NCI-H1417 (cell line): ENCODE measurements at places on chromosomes 4 and X.
A peak's percentile ranks its signal among the peaks of the same experiment; 100 is the strongest.

- DNase-seq = no peak
Measured at GRCh38 chr4:184475498-184475897, 1.1 kb upstream of the IRF2 start.

DNA sequence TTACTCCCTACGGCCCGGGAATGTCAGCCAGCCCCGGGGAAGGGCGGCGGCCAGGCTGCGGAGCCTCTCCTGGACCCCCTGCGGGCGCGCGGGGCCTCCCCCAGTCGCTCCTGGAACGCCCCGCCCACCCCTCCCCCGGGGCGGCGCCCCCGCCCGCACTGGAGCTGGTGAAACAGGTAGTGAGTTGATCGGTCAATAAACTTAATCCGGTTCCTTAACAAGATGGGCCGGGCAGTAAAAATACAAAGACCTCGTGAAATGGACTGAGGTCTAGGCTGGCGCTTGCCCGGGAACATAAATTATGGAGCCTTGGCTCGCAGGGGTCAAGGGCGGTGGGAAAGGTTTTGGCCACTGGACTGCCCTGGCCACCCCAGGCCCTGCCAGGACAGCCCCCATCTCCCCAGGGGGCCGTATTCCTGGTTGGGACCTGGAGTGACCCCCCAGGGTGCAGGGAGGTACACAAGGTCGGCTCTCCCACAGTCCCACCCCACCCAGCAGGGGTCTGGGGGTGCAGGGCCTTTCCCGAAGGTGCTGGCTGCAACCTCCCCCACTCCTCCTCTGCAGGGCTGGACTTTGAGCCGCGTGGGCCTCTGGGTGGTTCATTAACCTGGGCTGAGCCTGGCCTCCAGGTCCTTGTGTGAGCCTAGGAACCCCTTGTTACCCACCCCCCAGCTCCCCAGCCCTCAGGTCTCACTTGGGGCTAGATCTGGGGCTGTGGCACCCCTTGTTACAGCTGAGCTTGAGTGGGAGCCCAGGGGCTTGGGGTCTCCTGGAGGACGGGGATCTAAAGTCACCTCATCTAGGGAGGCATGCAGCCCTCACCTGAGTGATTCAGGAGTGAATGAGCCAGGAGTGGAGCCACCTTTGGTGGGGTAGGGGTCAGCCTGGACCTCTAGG lies 2.5 kb downstream of the FGFR3 start:
- DNase-seq = peak; percentile 60

DNA sequence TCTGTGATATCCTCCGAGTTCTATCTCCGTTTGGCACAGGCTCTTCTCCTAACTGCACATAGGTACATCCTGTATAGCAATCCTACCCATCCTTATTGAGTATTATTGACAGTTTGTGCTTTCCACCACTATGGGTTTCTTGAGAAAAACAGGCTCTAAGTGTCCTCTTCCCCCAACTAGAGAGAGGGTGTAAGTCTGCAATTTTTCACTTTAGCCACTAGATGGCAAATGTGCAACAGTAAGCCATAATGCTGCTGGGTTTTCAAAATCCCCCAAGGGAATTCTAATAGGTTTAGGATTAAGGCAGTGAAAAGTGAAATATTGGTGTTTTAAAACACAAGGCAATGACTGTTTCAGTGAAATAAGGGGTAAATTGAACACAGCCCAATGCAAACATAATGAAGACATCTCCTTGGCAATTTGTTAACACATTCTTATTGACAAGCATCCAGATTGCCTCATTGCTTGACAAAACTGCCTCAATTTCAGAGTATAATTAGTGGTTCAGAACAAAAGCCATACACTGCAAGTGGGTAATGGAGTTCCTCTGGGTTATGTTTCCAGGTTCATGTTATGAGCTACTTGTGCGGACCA lies 239.0 kb upstream of the HTR2C start:
- DNase-seq = peak; percentile 63

DNA sequence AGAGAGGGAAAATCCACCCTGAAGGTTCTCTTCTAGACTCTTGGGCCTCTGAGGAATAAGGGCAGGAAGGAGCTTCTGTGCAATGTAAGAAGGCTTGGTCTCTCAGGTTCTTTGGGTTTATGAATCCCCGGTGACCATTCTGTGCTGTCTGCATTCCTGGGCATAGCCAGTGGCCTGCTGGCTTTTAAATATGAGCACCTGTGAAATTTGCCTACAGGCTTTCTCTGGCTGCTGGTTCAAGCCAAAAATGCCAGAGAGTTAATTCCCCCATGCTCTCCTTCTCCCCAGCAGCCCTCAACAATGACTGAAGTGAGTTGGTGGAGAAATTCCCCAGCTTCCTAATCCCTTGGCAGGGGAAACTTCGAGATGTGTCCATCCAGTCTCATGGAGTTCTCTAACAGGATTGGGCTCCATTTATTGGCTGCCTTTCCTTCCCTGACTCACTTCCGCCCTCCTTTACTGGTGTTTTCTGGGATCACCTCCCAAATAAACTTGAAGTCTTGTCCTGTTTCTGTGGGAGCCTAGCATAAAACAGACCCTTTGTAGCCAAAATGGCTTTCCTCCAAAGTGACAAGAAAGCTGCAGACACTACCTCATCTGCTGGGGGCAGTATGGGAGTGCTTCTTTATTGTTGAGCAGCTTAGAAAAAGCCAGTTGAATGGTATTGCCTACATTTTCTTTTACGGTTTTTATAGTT lies 179.4 kb upstream of the CASK start:
- no peak for DNase-seq

- DNase-seq = no peak
Measured at GRCh38 chr4:87530229-87530628, 1.1 kb upstream of the SPARCL1 start.

GRCh38 chr4:186812592-186812991 lies 88.9 kb upstream of the FAT1 start:
- no peak for DNase-seq

- no peak for DNase-seq
Measured at GRCh38 chr4:121408-122084, 2.8 kb upstream of the ZNF718 start.

DNA sequence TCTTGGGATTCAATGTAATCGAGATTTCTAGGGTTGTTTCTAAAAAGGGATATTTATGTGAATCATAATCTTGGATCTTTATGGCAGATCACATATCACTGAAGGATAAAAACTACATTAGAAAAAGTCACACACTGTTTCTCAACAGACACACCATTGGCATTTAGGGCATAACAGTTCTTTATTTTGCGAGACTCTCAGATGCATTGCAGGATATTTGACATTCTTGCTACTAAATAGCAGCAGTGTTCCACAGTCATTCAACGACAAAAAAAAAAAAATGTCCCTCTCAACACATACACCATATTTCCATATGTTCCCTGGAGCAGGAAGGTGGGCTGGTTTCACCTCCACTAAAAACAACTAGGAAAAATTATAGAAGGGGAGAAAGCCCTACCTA lies 243.4 kb upstream of the PCDH18 start:
- DNase-seq = no peak

DNA sequence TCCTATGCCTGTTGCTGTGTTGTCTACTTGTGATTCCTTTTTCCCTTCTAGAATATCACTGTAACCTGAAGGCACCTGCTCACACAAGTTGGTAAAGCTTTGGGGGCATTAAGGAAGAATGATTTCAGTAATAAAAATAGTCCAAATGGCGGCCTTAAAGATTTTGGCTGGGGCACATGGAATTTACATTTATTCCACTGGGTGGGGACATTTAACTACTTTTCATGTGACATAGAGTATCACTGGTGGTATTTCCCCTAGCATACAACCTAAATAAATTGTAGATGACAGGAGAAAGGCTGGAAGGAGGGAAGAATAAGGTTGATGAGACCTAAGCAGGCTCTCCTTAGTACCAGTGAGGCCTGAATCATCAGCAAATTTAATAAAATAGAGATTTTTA lies 121.8 kb upstream of the EDA2R start:
- DNase-seq = no peak
